ENCODE measurements at places on chromosomes 2 and 18.

DNA sequence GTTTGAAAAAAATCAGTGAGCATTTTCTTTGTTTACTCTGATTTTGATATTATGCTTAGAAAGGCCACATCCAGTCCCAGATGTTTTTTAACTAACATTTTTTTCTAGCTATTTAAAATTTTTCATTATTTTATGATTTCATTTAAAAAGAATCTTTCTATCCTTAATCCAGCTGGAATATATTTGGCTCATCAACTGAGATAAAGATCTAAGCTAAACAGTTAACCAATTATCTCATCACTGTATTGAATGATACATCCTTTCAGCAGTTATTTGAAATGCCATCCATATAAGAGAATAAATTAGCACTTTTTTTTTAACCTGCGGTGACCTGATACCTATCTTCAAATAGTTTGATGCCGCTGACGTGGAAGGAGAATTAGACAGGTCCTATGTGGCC lies 245.5 kb upstream of the COPS8 start:
- no peak for DNase-seq

DNA sequence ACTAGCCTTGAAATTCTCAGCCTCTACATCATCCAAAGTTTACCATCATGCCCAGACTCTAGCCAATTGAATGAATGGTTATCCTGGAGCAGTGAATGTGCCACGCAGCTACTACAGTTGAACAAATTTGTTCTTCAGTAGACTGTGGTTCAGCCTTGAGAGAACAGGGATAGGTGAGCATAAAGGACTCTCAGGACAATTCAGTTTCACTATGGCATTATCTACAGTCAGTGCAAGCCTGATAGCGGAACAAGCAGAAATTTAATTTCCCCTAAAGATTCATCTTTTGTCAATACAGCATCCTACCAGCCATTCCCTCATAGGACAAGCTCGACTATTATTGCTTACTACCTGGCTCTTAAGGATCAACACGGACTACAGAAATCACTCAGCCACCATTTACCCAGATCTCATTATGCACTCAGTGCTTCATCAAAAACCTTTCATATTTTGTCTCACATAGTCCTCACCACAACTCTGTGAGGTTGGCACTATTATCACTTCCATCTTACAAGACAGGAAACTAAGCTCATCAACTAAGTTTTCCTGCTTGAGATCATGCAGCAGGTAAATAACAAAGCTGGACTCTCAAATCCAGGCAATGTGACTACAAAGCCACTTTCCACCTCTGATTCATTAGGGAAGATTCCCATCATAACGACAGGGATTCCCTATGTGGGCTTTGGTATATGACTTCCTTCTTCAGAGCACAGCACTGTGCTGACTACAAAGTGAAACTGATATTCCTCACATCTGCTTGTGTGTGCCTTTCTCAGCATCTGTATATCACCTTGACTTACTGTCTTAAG lies 181.5 kb upstream of the ACVR2A start:
- DNase-seq: no peak

DNA sequence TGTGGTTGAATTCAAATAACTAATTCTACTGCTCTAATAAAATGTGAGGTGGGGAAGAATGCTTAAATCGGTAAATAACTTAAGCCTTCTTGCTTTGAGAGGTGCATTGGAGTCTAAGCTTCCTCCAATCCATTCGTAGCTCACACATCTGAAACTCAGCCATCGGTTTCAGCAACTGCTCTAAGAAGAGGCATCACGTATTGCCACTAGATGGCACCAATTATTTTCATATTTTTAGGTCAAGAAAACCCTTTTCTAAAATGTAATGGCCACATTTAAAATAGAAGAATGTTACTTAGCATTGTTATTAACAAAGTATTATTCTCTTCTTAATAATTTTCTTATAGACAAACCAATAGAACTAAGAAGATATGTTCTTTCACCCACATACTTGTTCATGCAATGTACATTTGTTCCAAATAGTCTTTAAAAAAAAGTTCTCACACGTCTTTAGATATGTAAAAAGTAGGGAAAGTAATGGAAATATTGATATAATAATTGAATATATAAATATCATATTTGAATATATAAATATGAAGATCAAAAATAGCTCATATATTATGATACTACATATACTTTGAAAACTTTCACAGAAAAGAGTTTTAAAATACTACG lies 229.8 kb downstream of the CCDC178 start:
- no peak for DNase-seq

DNA sequence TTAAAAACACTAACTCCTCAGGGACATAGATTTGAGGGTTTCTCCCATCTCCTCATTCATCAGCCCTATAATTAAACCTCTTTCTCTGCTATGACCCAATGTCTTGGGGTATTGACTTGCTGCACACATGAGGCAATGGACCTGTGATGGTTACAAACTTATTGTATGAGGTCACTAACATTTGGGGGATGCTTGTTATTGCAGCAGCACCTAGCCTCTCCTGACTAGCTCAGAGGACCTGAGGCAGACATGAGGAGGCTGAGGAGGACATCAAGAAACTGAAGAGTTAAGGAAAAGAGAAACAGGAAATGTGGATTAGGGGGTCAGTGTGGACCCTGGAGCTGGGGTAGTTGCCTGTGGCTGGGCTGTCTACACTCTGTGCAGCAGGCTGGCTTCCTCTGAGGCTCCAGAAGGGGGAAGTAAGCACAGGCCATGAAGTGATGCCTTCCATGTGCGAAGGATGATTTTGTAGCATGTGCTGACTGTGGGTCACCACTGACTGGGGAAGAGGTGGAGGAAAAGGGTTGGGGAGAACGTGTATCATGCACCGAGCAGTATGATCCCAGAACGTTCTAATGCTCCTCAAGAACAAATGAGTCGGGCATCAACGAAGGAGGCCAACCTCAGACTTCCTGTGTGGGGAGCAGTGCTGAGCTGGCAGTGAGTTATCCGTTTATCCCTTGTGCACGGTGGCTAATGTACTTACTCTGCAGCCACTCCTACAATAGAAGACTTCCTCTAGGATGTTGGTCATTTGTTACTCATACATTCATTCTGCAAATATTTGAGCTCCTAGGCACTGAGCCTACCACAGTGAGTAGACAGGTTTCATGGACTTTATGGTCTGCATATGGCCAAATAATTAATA lies 42.1 kb upstream of the RFX8 start:
- no peak for DNase-seq

DNA sequence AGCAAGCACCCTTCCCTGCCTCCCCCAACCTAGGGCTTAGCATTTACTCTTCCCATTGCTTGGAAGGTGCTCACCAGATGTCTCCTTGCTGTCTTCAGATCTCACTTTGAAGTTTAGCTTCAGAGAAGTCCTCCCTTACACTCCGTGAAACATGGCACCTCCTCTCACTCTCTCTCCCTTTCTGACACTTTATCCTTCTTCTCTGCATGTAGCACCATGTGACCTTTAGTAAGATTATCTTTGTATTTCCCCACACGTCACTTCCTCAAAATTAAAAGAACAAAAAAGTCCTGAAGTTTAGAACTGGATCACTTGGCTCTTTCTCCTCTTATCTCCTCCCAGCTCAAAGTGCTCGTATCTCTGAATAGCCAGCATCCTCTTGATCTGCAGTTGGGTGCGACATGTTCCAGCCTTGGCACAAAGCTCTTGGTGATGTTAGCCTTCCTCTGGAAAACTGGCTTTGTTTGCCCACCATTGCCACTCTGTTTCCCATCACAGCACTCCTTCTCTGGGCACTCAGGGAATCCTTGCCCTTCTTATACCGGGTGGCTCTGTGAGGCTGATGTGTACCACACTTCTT lies 40.6 kb upstream of the EPAS1 start:
- no peak for DNase-seq

DNA sequence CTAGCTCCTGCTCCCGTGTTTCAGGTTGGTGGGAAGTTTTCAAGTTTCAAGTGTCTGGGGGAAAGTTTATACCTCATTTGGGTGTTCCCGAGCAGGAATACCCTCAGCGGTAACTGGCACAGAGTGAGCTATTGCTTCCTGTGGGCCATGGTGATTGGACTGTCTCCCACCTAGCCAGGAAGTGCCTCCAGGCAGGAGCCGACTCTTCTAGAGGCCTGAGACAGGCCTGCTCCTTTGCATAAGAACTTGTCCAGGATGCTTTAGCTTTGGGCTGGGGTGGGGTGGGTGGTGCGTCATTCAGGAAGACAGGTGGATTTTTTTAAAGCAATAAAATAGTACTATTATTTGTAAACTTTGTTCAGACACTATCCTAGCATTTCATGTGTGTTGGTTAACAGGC lies 23.5 kb upstream of the DNMT3A start:
- no peak for DNase-seq

- DNase-seq: no peak
Measured at GRCh38 chr2:555164-555922, 121.9 kb downstream of the TMEM18 start.

DNA sequence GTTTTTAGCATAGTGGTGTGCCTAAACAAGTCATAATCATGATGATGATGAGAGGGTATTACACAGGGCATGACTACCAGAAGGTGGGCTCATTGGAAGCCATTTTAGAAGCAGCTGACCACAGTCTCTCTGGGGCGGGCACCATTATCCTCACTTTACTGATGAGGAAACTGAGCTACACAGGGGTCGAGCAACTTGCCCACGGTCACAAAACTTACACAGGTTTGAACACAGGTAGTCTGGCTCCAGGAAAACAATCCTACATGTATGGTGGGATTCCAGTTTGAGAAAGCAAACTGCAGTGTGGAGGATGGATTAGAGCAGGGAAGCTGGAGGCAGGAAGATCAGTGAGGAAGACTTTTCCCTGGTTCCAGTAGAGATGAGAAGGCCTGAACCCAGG lies 6.2 kb downstream of the RHOB start:
- DNase-seq: no peak

DNA sequence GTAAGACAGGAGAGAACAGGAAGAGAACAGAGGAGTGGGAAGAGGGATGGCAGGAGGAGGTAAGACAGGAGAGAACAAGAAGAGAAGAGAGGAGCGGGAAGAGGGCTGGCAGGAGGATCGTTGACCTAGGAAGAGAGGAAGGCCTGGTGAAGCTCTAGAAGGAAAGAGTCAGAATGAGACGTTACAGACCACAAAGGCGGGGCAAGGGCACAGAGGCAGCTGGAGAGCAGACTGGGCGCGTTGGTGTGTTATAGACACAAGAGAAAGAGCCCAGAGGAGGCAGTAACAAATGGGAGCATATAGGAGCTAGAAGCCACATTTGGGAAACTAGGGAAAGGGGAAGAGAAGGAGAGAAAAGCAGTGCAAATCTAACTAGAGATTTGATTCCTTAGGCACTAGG lies 26.6 kb downstream of the PTRHD1 start:
- no peak for DNase-seq

DNA sequence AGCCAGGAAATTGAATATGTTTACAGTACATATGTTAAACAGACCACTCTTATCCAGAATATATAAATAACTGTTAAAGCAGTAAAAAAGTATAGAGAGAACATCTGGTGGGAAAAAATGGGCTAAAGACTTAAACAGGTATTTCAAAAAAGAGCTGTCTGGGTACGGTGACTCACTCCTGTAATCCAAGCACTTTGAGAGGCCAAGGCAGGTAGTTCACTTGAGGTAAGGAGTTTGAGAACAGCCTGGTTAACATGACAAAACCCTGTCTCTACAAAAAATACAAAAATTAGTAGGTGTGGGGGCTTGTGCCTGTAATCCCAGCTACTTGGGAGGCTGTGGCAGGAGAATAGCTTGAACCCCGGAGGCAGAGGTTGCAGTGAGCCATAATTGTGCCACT lies 171.4 kb upstream of the FSIP2 start:
- DNase-seq: no peak

- DNase-seq: no peak
Measured at GRCh38 chr2:105099153-105099552, 61.3 kb downstream of the MRPS9 start.

GRCh38 chr18:23593720-23594119 lies 7.4 kb upstream of the NPC1 start:
- no peak for DNase-seq

DNA sequence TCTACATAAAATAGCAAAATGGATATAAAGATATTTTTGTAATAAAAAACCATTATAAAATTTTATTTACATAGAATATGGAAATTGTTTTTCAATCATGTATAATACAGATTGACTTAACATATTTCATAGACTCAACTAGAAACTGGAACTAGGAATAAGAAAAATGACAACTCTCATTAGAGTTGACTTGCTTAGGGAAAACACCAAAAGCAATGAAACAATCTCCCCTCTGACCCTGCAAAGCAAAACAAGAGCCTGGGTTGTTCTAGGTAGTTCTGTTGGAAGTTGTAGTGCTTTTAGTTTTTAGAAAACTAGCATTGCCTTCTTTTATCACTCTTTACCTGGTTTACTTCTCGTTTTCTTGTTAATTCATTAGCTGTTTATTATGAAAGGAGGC lies 32.2 kb upstream of the MTIF2 start:
- DNase-seq: no peak

GRCh38 chr18:55780586-55781071 lies 192.6 kb upstream of the TCF4 start:
- DNase-seq: no peak

GRCh38 chr2:222613715-222614331 lies 42.1 kb downstream of the FARSB start:
- no peak for DNase-seq

DNA sequence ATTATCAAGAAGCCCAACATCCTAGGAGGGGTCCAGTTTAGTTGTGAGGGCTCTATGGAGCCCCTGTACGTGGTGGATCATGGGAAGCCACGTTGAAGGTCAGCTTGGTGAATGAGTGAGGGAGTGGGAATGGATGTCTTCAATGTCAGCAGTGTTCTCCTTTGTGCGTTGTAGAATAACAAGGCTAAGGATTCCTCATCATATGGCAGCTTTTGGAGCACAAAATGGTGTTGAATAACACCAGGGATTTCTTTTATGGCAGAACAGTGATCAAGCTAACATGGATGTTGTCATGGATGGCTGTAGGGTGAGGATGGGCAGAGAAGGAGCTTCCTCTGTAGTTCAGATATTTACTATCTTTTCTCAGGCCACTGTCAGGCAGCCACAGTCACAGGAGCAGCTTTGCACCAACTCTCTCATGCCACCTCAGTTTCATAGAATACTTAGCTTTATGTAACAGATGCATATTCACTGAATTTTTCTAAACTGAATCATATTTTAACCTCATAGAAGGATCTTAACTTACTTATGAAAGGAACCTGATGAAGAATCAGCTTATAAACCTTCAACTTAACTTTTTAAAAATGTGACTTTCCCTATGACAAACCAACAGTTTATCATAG lies 284.5 kb upstream of the EPAS1 start:
- DNase-seq: no peak

DNA sequence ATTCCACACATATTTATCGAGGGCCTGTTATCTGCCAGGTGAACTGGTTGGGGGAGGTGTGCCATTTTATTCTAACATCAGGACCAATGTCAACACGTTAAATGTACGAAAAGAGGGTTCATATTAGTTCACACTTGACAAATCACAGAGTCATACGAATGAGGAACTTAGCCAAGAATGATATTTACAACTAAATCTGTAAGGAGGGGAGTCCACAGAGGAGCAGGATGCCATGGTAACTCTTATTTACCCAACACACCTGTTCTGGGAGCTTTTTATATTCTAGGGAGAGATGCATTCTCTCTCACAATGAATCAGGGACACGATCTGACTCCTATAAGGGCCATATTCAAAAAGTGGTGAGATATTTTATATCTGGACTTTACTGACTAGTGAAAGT lies 144.1 kb downstream of the CDC42EP3 start:
- no peak for DNase-seq

GRCh38 chr18:33603454-33603853 lies 25.4 kb downstream of the ASXL3 start:
- no peak for DNase-seq

- DNase-seq: no peak
Measured at GRCh38 chr2:131753640-131754561, 226.2 kb downstream of the CCDC74A start.

GRCh38 chr2:199092419-199092818 lies 365.3 kb downstream of the SATB2 start:
- no peak for DNase-seq

Measured in stimulated activated CD8-positive, alpha-beta memory T cell treated with anti-CD3 and anti-CD28 coated beads, Interleukin-15, amount 100 ng/mL, for 4 hours (primary cell).